Hematopoietic multipotent progenitor cell treated with erythropoietin and hydrocortisone succinate and interleukin-3 and kit ligand, for 6 days (in vitro differentiated cells): ENCODE measurements at places on chromosomes 5 and 9.
A peak's percentile ranks its signal among the peaks of the same experiment; 100 is the strongest.

GRCh38 chr5:107545486-107545885, 125.3 kb downstream of the EFNA5 start:
- DNase-seq: no peak

- no peak for DNase-seq
Measured at GRCh38 chr5:167332309-167332708, 959.1 kb upstream of the WWC1 start.

DNA sequence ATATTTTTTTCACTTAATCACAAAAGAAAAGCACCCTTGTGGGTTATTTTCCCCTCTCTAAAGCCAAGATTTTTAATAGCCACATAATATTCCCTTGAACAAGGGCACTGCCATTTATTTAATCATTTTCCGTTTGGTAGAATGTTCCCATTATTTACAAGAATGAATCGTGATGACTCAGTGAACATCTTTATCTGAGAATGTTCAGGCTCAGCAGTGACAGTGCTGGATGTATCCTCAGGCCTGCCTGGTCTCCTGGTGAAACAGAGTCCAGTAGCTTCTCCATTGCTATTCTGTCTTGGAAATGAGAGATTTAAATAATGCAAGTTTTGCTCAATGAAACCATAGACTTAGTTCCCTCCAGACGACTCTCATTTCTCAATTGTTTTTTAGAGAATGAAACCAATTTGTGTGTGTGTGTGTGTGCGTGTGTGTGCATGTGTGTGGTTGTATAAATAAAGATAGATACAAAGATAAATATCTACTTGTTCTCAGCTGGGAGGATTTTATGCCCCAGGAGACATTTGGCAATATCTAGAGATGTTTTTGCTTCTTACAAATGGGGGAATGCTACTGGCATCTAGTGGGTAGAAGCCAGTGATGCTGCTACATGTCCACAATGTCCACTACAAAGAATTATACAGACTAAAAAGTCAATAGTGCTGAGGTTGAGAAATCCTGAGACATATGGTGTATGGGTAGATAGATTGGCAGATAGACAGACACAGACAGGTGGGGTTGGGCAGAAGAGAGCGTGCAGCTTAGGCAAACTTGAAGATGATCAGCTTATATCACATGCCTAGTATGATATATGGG, 55.0 kb downstream of the PAPPA start:
- no peak for DNase-seq

DNA sequence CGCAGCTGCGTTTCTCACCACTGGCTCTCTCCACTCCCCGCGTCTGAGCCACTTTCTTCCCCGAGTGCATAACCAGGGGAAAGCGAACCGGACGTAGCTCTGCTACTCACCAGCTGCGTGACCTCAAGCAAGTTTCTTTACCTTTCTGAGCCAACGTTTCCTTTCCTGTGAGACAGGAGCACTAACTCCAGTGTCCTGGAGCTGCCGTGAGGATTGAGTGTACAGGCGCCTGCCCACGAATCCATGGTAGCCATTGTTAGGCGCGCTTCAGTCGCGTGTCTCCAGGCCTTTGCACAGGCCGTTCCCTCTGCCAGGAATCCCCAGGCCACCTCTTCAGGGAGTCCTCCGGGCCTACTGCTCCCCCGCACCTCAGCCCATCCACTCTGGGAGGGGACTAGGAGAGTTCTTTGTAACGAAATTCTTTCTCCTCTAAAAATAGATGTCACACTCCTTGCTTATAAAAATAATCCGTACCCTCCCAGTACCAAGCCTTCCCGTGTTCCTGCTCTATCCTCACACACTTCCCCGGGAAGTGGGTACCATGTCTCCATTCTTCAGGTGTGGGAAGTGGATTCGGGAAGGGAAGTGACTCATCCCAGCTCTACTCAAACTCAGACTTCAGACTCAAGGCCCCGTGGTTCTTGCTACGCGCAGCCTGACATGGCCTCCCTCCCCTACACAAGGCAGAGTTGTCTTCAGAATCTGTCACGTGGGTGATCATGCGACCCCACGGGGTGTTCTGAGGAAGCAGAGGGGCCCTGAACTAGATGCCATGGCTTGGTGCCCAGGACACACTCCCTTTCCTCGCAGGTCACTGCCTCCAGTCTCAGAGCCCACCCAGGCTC, 16.1 kb upstream of the CRB2 start:
- DNase-seq: peak; percentile 51

- DNase-seq: peak; percentile 52
Measured at GRCh38 chr5:82855893-82856550, 221.2 kb downstream of the TMEM167A start.

GRCh38 chr5:111779260-111779921, 22.4 kb upstream of the NREP start:
- DNase-seq: no peak

- no peak for DNase-seq
Measured at GRCh38 chr5:35971186-35971877, 19.9 kb downstream of the UGT3A1 start.

- DNase-seq: no peak
Measured at GRCh38 chr5:31027721-31028120, 165.8 kb upstream of the CDH6 start.

DNA sequence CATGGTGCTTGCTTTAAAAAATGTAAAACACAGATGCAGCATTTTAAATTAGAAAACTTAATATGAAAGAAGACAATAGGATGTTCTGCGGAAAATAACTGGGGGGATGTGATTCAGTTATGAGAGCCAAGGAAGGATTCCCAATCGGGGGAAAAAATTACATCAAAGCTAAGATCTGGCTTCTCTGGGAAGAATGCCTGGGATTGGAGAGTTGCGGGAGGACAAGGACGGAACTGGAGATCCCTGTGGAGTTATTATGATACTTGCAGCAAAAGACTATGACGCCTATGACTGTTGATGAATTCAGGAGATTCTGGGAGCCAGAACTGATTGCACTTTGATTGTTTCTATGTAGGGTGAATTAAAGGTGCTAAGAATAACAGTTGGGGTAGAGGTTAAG, 24.6 kb downstream of the MTX3 start:
- DNase-seq: no peak

DNA sequence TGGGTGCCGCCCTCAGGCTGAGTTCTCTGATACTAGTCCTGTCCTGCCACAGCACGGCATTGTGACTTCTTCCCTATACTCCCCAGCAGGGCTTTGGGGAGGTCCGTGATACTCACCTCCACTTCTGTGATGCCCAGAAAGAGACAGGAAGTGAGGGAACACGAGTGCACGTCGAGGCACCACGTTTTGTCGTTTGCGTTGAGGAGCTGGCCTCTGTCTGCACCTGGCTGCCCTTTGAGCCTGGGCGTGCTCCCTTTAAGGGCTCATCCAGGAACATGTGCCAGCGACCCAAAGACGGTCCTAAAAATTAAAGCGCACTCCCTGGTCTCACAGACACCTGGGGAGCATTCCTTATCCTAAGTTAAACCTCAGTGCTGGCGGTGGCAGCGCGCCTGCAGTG, 8.7 kb upstream of the IRX4 start:
- DNase-seq: no peak

DNA sequence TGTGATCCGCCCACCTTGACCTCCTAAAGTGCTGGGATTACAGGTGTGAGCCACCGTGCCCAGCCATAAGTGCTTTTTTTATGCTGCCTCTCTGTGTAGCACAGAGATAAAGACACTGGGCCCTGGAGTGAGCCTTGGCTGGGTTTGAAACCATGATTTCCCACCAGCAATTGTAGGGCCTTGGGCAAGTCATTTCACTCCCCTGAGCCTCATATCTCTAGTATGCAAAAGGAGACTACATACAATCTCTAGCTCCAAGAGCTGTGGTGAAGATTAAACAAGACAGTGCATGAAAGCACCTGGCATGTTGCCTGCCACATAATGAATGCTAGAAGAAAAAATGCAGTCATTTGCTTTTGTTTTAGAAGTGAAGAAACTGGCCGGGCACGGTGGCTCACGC, 3.9 kb downstream of the FABP6 start:
- DNase-seq: peak; percentile 86

DNA sequence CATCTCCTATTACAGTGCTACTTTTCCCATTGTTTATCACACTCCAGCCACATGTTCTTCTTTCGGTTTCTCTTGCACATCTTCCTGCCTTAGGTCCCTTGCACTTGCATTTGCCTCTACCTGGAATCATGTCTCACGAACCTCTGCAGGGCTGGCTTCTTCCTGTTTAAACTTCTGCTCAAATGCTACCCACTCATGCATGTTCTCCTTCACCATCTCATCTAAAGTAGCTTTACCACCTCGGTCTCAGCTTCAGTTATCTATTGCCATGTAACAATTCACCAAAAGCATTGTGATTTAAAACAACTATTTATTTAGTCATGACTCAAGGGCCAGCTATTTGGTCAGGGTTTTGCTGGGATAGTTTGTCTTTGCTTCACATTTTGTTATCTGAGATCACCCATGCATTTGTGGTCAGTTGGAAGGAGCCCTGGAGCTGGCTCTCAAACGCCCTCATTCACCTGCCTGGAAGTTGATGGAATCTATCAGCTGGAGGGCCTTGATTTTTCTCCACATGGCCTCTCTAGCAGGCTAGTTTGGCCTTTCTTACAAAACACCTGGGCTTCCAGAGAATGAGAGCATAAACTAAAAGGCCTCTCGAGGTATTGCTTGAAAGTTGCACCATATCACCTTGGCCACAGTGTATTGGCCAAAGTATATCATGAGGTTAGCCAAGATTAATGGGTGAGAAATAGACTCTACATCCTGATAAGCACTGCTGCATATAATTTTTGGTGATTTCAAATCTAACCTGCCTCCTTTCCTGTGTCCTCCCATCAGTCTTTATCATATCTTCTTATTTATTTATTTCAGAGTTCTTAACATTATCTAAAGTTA, 21.4 kb downstream of the SPINK1 start:
- DNase-seq: no peak

GRCh38 chr5:135393691-135394090, 5.3 kb downstream of the MACROH2A1 start:
- no peak for DNase-seq

- no peak for DNase-seq
Measured at GRCh38 chr9:90783964-90784363, 17.7 kb upstream of the SYK start.

- DNase-seq: peak; percentile 22
Measured at GRCh38 chr9:72635197-72635596, 113.8 kb downstream of the TMC1 start.

GRCh38 chr5:146165460-146165859, 17.0 kb downstream of the LARS1 start:
- DNase-seq: no peak

- no peak for DNase-seq
Measured at GRCh38 chr9:121609822-121610637, 41.4 kb upstream of the DAB2IP start.

GRCh38 chr5:1108865-1109174, 3.0 kb downstream of the SLC12A7 start:
- DNase-seq: no peak

- no peak for DNase-seq
Measured at GRCh38 chr5:159309689-159310433, 20.4 kb downstream of the IL12B start.

DNA sequence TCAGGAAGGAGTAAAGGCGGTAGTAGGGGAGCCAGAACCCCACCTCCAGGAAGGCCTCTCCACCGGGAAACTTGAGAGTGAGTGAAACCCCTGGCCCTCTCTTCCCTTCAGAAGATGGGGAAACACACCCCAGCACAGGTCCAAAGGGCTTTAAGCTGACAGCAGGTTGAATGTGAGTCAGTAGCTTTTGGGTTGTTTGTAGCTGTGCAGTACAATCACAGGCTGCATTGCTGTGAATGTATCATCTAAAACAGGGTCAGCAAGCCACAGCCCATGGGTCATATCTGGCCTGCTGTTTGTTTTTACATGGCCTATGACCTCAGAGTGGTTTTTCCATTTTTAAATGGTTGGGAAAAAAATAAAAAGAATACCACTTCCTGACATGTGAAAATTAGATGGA, 10.0 kb downstream of the OTULINL start:
- DNase-seq: no peak

DNA sequence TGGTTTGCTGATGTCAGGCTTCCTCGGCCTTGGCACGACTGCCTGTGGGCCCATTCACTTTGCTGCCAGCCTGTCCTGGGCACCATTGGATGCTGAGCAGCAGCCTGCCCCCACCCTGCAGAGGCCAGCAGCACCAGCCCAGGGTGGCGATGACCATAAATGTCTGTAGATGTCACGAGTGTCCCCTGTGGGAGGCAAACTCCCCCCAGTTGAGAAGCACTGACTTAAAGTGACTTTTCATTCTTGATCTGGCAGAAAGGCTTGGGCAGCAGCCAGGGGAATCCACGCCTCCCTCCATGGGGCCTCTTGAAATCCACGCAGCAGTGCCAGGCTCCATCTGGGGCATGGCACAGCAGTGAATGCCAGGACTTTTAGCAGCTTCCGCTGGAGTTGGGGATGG, 21.8 kb downstream of the IRX4 start:
- DNase-seq: no peak

GRCh38 chr5:88503041-88503345, 234.3 kb upstream of the TMEM161B start:
- DNase-seq: no peak

GRCh38 chr5:180119903-180120236, 48.3 kb upstream of the RNF130 start:
- DNase-seq: no peak

DNA sequence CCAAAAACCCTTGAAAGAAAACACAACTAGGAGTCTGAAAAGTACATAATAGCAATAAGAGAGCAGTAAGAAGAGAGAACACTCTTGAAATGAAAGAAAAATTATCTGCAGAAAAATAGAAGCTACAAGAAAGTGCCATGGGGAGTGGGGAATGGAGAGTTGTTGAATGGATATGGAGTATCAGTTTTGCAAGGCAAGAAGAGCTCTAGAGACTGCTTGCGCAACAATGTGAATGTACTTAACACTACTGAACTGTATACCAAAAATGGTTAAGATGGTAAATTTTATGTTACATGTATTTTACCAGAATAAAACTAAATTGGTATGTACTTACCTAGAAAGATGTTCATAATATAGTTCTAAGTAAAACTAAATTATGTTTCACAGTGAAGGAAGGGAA, 54.8 kb upstream of the RASGRF2 start:
- DNase-seq: peak; percentile 15

DNA sequence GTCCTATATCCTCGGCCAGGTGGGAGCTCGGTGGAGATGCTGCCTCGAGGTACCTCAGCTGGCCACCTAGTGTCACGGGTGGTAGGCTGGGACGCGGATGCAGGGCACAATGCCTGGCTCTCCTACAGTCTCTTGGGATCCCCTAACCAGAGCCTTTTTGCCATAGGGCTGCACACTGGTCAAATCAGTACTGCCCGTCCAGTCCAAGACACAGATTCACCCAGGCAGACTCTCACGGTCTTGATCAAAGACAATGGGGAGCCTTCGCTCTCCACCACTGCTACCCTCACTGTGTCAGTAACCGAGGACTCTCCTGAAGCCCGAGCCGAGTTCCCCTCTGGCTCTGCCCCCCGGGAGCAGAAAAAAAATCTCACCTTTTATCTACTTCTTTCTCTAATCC, 2.0 kb downstream of the PCDHGC3 start:
- DNase-seq: no peak

- peak; percentile 12 for DNase-seq
Measured at GRCh38 chr5:157766902-157767301, 23.4 kb downstream of the LSM11 start.

GRCh38 chr9:20253635-20254034, 368.7 kb downstream of the MLLT3 start:
- DNase-seq: no peak
